ENCODE measurements at places on chromosomes 16 and 17.

DNA sequence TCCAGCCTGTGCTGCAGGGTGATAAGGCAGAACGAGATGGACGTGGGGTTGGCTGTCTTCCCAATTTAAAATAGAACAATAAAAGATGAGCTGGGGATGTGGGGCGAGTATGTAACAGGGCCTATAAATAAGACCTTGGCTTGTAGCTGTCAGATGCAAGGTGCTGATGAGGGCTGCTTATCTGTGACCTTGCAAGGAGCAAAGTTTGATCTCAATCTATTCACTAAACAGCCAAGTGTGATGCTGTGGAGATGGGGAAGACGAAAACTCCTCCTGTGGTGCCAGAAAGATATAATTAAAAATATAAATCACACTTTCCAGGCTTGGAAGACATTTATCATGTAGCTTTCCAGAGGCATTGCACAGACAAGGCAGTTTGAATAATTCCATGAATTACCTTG is 26.7 kb upstream of the TEX2 start:
- DNase-seq, result no peak
- no peaks in the 10 kb centered on the region for H3K4me1 ChIP-seq
- no peak overlapping the region for H3K27ac ChIP-seq
- H3K36me3 ChIP-seq, result no peaks in the 10 kb centered on the region
- H3K27me3 ChIP-seq, result no peaks in the 10 kb centered on the region

DNA sequence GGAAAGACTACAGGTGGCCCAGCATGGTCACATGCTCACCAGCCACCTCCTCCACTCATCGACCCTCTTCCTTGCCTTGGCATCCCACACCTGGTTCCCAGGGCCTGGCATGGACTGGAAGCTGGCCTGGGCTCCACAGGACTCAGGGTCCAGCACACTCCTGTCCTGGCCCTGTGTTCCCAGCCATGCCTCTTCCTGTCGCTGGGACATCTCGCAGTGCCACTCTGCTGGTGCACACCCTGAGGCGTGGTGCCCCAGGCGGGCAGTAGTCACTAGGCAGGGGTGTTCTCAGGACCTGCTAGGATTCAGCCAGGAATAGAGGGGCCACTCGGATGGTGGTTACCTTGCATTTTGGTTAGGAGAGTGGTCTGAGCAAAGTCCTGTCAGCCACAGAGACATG is 99.4 kb downstream of the AMFR start:
- H3K36me3 ChIP-seq, result no peaks in the 10 kb centered on the region
- no peak overlapping the region for H3K27ac ChIP-seq
- no peaks in the 10 kb centered on the region for H3K27me3 ChIP-seq
- H3K4me1 ChIP-seq, result peaks cover 25% of the 10 kb centered on the region
- no peak for DNase-seq

GRCh38 chr16:65181071-65181561 is 59.3 kb upstream of the CDH11 start:
- no peak overlapping the region for H3K27ac ChIP-seq
- no peaks in the 10 kb centered on the region for H3K4me1 ChIP-seq
- DNase-seq, result no peak
- no peak overlapping the region for H3K4me3 ChIP-seq
- no peaks in the 10 kb centered on the region for H3K27me3 ChIP-seq

- peaks cover 34% of the 10 kb centered on the region for H3K4me1 ChIP-seq
- peak; percentile 87 for DNase-seq
Measured at GRCh38 chr16:30567991-30568638, 3.4 kb downstream of the ZNF688 start.

GRCh38 chr16:88936556-88937205 is 40.3 kb downstream of the CBFA2T3 start:
- no peaks in the 10 kb centered on the region for H3K4me1 ChIP-seq
- H3K27me3 ChIP-seq, result peaks cover 18% of the 10 kb centered on the region
- DNase-seq, result no peak
- no peak overlapping the region for H3K4me3 ChIP-seq

DNA sequence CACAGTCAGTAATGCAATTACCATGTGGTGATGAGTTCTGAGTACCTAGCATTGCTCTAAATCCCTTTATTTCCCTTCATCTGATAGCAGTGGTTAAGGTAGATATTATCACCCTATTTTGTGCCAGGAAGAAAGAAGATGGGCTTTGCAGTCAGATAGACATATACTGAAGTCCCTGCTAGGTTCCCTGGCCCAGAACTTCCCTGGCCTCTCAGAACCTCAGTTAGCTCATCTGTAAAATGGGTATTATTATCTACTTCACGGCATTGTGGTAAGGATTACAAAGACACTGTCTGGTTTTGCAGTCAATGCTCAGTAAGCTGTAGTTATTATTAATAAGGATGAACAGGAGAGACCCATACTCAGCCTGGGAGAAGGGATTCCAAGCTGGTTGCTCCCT is 4.6 kb upstream of the CRYBA1 start:
- H3K4me3 ChIP-seq, result no peak overlapping the region
- peaks cover 16% of the 10 kb centered on the region for H3K4me1 ChIP-seq
- no peak overlapping the region for H3K27ac ChIP-seq
- DNase-seq, result no peak

GRCh38 chr17:73359987-73360410 is 48.2 kb upstream of the CDC42EP4 start:
- no peak overlapping the region for H3K27ac ChIP-seq
- H3K4me3 ChIP-seq, result no peak overlapping the region
- no peaks in the 10 kb centered on the region for H3K36me3 ChIP-seq
- H3K27me3 ChIP-seq, result no peaks in the 10 kb centered on the region

DNA sequence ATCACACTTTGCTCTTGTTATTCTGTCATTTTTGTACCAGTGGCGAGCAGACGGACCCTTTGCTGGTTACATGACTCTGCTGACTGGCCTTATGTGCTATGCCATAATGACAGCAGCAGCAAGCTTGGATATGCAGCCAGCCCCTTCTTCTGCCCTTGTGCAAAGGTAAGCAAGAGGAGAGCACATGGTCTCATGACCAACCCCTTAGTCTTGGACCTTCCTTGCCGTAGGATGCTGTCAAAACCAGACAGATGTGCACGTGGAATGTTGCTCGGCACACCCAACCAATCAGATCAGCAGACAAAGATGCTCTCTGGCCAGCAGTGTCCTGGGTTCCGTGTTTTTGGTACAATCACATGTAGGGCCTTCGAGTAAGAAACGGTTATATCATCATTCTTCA is 4.8 kb upstream of the N4BP1 start:
- no peaks in the 10 kb centered on the region for H3K27me3 ChIP-seq
- no peak overlapping the region for H3K27ac ChIP-seq
- no peaks in the 10 kb centered on the region for H3K36me3 ChIP-seq
- H3K4me1 ChIP-seq, result peaks cover 7% of the 10 kb centered on the region
- H3K4me3 ChIP-seq, result no peak overlapping the region
- DNase-seq, result no peak

DNA sequence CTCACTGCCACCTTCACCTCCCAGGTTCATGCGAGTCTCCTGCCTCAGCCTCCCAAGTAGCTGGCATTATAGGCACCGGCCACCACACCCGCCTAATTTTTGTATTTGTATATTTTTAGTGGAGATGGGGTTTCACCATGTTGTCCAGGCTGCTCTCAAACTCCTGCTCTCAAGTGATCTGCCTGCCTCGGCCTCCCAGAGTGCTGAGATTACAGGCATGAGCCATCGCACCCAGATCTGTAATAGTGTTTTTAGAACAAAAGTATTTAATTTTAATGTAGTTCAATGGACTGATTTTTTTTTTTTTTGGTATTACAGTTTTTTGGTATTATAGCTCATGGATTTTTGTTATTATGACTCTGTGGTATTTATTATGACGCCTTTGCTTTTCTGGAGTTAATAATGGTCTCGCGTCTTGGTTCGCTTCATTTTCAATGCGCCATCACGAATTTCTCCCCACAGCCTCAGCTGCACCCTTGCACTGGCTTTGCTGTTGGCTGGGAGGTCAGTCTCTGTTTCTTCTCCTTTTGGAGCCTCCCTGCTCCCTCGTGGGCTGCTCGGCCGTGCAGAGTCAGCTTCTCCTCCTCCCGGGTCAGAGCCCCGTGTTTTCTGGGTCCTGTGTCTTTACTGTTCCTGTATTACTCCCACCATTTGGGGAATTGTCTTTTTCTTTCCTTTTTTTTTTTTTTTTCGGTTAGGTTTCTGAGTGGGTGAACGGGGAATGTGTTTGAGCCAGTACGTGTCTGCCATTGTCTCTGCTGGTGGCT is 27.2 kb downstream of the BAIAP2 start:
- H3K27ac ChIP-seq, result no peak overlapping the region
- peaks cover 14% of the 10 kb centered on the region for H3K36me3 ChIP-seq
- no peaks in the 10 kb centered on the region for H3K27me3 ChIP-seq
- DNase-seq, result no peak
- peaks cover 19% of the 10 kb centered on the region for H3K4me1 ChIP-seq

DNA sequence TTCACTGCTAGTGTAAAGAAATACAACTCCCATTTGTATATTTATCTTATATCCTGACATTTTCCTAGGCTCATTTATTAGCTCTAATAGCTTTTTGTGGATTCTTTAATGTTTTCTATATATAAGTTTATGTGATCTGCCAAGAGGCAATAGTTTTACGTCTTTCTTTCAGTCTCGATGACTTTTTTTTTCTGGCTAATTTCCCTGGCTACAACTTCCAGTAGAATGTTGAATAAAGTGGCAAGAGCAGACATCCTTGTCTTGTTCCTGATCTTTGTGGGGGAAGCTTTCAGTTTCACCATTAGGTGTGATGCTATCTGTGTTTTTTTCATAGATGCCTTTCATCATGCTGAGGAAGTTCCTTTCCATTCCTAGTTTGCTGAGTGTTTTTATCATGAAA is 43.9 kb upstream of the ABCA3 start:
- no peak for DNase-seq
- H3K4me3 ChIP-seq, result no peak overlapping the region
- H3K4me1 ChIP-seq, result peaks cover 10% of the 10 kb centered on the region
- H3K27ac ChIP-seq, result no peak overlapping the region

DNA sequence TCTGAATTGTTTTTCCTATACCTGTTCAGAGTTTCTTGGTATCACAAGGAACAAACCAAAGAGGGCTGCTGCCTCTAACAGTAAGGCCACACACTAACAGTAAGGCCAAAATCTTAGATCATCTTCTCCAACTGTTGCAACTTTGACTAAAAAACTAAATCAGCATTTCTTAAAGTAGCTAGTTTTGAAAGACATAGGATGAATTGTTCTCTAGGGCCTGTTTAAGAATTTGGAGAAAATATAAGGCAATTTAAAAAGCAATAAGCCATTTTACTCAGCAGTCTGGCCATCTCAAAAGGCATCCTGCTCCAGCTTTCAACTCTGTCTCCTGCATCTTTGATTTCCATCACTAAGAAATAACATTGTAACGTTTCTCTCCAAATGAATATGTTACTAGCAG is 105.0 kb upstream of the MON1B start:
- H3K4me3 ChIP-seq, result no peak overlapping the region
- no peak overlapping the region for H3K27ac ChIP-seq
- H3K36me3 ChIP-seq, result no peaks in the 10 kb centered on the region
- peaks cover 46% of the 10 kb centered on the region for H3K27me3 ChIP-seq
- no peaks in the 10 kb centered on the region for H3K4me1 ChIP-seq
- no peak for DNase-seq

DNA sequence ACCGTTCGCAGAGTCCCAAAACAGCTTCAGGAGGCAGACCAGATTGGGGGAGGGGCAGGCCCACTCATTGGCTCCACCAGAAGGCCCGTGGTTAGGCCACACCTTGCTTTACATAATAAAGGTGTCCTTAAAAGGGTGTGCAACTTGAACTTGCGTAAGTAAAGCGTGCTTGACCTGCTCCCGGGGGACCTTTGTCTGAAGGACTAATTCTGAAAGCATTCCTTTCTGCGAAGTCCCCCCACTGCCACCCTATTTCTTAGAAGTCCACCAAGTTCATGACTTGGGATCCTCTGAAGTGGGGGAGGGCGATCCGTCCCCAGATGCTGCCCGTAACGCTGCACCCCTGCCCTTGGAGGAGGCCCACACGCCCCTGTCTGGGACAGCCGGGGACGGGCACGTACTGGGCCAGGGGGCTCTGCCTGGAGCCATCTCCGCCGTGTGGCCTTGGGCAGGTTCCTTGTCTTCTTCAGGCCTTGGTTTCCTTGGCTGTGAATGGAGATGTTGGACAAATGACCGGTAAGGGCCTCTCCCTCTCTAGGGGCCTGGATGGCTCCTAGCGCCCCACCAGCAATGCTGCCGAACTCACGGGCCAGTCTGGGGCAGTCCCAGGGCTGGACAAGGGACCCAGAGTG is 823 bp upstream of the ZNF469 start:
- H3K4me1 ChIP-seq, result peaks cover 6% of the 10 kb centered on the region
- DNase-seq, result no peak
- H3K4me3 ChIP-seq, result no peak overlapping the region
- H3K27ac ChIP-seq, result peak overlapping the region; percentile 22
- no peaks in the 10 kb centered on the region for H3K36me3 ChIP-seq

- no peaks in the 10 kb centered on the region for H3K36me3 ChIP-seq
- no peak overlapping the region for H3K27ac ChIP-seq
- no peaks in the 10 kb centered on the region for H3K27me3 ChIP-seq
- H3K4me1 ChIP-seq, result no peaks in the 10 kb centered on the region
- DNase-seq, result peak; percentile 14
- H3K4me3 ChIP-seq, result peak overlapping the region; percentile 51
Measured at GRCh38 chr16:50591800-50592771, 43.9 kb downstream of the NKD1 start.

DNA sequence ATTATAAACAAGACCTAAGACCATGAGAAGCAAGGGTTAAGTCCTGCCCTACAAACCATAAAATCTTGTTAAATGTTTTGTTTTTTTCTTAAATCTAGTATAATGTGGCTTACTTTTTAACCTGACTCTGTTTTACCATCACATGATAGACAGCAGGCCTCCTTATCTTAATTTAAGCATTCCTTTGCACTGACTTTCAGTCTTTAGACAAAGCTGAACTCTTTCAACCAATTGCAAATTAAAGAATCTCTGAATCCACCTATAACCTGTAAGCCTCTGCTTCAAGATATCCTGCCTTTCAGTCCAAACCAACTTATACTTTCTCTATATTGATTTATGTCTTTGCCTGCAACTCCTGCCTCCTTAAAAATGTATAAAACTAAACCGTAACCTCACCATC is 478.5 kb downstream of the GRIN2A start:
- no peaks in the 10 kb centered on the region for H3K36me3 ChIP-seq
- H3K27me3 ChIP-seq, result no peaks in the 10 kb centered on the region
- DNase-seq, result no peak
- H3K4me3 ChIP-seq, result no peak overlapping the region
- no peak overlapping the region for H3K27ac ChIP-seq

DNA sequence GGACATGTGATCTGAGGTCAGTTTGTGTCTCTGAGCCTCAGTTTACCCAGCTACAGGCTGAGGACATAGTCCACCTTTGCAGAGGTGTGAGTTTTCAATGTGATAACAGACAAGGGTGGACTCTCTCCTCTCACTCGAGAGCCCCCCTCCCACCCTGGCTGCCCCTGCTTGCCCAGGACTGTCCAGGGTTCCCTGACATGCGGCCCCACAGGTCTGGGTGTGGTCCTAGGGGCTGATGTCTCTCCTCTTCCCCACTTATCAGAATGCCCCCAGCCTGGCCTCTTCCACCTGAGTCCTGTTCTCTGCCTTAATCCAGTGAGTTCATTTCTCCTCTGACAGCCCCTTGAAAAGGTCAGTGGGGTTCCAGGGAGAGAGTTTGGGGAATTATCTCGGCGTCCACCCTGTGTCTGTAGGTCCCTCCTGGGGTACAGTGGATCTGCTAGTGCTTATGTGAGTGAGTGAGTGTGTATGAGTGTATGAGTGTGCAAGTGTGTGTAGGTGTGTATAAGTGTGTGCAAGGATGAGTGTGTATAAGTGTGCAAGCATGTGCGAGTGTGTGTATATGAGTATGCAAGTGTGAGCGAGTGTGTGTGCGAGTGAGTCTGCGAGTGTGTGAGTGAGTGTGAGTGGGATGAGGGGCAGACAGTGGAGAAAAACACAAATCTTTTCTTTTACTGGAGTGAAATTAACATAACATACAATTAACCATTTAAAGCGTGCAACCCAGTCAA is 175.0 kb downstream of the IRF8 start:
- H3K27ac ChIP-seq, result no peak overlapping the region
- H3K27me3 ChIP-seq, result peaks cover 4% of the 10 kb centered on the region
- DNase-seq, result no peak
